ENCODE measurements at places on chromosomes 4 and X.

DNA sequence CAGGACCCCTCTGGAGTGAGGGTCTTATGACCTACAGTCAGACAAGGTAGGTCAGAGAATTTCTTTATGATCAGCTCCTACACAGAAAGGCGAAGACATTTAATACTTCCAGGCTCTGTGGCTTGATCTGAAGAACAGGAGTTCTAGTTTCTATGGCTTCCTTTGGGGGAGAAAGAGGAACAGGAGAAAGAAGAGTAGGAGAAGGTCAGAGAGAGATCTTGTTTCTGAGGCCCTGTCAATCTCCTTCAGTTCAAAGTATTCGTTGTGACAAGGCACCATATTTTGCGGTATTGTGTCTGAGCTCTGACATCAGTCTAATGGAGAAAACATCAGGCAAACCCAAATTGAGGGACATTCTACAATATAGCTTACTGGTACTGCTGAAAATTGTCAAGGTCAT is 16.7 kb downstream of the TMSB4X start:
- DNase-seq, result no peak

DNA sequence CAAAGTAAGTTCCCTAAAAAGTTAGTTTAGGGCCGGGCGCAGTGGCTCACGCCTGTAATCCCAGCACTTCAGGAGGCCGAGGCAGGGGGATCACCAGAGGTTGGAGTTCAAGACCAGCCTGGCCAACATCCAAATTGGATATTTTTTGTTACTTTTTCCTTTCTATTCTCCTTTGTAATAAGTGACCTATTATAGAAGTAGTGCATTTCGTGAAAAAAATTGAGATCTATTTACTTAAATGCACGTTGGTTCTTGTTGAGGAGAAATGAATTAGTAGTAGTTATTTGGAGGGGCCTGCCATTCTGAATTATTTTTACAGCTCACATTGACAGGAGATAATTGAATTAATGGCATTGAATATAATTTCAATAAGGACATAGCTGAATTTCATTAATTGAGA is 22.3 kb upstream of the NDUFC1 start:
- DNase-seq, result no peak

DNA sequence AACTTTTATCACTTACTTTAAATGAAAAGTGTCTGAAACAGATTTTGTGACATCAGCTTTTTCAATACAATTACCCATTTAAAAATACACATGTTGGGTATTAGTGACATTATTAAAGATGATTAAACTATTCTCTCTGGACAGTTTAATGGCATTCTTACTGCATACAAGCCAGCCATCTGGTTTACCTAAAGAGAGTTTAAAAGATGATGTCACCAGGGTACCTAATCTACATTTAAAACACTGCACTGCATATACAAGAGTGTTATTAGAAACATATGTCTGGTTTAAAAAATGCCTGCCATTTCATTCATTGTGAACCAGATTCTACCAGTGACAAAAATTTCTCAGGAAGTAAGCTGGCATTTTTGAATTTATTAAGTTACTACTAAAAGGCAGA is 919.1 kb downstream of the ADGRL3 start:
- DNase-seq, result no peak

DNA sequence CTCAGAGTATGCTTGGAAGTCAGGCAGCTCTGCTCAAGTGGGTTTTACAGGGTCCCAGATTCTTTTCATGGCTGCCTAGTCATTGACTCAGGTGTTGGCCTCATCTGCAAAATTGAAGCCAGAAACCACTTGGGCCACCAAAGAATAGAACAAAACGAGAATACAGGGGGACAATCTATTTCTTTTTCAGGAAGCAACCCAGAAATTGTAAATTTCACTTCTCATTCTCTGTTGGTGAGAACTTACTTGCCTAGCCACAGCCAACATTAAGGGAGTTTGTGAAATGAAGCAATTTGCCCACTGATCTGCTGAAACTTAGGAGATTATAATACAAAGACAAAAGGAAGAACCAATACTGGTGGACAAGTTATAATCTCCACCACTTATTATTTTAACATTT is 8.6 kb upstream of the TKTL2 start:
- no peak for DNase-seq

DNA sequence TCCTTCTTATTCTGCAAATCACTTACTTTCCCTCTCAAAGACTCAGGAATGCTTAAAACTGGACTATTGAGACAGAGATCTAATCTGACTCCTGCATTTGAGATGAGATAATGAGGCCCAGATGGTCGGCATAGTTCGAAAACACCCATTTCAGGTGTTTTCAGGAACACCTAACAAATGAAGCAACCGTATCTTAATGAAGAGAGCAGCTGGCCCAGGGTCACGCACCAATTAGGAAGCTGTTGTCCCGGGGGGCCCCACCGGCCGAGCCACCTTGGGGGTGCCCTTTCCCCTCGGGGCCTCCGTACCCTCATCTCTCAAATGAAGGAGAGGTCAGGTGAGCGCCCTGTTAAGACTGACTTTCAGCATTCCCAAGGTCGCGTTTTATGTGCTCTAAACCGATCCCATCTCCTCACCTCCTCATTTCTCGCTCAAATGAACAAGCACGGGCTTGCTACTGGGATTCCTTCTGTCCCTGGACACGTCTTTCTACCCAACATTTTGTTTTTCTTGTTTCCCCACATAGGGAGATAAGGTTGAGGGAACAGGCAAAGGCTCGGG is 824 bp downstream of the LRPAP1 start:
- no peak for DNase-seq

- DNase-seq, result no peak
Observed at GRCh38 chr4:143362349-143363046, 25.8 kb downstream of the GAB1 start.

GRCh38 chr4:16449406-16449805 is 223.1 kb upstream of the TAPT1 start:
- DNase-seq, result no peak

- DNase-seq, result no peak
Observed at GRCh38 chrX:8034058-8034457, 106.8 kb upstream of the PNPLA4 start.

DNA sequence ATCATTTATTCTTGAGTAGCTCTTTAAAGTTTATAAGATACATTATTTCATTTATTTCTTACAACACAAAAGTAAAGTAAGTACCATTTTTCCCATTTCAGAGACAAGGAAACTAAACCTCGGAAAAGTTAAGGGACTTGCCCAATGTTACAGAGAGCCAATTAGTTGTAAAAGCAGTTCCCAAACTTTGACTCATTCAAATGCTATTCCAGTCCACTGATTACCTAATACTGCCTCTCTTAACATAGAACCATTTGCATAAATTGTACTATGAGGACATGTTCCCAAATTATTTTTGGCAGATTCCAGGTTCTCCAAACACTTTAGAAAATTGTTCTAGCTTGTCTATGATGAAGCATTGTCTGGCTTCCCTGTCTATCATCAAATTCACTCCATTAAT is 45.6 kb upstream of the GRIA3 start:
- no peak for DNase-seq

DNA sequence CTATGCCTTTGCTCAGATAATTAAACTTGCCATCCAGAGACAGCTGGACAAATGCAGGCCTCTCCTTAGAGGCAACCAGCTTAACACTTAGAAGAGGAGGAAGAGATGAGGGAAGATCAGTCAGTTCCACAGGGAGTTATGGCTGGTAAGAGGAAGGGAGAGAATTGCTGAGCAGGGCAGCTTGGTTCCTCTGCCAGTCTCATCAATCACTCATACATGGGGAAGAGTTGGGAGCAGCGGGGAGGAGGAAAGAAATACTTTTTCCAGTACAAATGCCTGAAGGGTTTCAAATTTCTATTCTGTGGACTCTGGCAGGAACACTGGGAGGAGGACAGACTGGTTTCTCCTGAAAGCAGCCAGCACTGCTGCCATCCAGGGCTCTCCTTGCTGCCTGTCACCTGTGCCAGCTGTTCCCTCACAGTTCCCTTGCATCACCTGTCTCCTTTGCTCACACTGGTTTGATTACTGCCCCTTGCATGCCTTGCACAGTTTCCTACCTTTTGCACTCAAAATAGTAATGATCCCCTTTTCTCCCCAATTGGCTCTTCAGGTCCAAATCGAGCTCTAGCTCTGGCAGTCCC is 59.5 kb downstream of the PGRMC2 start:
- DNase-seq, result no peak

DNA sequence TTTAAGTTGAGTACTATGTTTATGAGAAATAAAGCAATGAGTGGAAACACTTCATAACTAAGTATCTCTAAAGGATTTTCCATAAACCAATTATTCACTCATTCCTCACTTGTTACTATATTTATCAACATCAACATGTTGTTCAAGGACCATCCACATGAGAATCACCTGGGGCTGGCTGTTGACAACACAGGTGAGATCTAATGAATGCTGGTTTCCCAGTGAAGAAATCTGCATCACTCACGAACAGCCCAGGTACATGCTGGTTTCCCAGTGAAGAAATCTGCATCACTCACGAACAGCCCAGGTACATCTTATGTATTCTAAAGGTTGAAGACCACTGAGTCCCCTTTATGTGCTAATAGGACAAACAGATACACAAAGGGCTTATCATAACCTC is 32.5 kb downstream of the TSPAN5 start:
- no peak for DNase-seq

DNA sequence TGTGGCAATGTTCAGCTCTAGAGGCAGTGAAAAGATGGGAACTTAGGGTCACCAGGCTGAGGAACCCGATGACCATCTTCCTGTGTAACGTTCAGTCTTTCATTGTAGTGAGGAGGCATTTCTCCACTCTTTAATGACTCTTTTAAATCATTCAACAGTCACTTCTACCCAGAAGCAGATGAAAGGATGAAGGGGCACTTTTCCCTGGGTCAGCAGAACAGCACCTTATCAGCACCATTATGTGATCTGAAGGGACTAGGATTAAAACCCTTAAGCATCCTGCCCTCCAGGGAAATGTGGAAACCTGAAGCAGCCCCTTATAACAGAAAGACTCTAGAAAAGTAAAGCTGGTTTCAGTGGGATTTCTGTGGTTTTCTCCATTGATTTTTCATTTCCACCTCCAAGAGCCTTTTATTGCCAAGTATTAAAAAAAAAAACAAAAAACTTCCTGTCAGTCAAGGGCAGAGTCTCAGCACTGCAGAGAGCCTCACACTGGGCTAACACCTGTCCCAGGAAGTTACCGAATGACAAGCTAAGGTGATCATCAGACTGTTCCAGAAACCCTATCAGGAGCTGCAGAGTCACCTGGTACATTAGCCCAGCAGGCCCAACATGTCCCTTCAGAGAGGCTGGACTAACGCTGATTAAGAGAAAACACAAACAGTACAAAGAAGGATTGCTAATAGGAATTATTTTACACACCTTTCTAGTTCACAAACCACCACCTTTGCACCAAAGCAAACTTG is 185.9 kb downstream of the SHROOM3 start:
- no peak for DNase-seq

- no peak for DNase-seq
Observed at GRCh38 chr4:173005912-173006633, 162.5 kb upstream of the GALNT7 start.

DNA sequence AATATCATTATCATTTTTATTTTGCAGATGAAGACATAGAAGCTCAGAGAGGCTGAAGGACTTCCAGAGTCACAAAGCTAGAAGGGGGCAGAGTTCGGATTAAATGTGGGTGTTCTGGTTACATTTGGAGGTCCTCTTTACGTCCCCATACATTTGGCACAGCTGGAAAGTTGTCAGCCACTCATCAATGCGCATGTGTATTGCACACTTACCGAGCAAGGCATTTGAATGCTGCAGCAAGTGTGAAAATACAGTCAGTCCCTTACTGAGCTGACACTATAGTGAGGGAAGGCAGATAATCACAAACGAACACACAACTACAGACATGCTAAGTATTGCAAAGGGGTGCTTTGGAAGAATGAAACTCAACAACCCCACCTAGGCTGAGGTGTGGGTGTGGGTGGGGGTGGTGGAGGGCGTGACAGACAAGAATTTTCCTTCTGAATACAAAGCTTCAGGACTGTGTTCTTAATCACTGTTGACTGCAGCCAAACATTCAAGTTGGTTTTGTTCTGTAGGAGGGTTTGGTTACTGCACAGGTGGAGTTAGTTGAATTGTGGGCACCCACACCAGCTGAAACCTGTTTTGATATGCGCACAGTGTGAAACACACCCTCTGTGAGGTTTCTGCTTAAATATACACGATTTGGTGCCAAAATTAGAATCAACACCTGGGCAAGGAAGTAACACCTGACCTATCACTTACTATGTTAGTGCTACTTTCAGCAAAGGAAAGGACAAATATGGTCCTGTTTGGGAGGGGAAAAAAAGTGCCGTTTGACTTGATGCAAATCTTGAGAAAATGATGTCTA is 72.4 kb downstream of the COQ2 start:
- peak; percentile 10 for DNase-seq

DNA sequence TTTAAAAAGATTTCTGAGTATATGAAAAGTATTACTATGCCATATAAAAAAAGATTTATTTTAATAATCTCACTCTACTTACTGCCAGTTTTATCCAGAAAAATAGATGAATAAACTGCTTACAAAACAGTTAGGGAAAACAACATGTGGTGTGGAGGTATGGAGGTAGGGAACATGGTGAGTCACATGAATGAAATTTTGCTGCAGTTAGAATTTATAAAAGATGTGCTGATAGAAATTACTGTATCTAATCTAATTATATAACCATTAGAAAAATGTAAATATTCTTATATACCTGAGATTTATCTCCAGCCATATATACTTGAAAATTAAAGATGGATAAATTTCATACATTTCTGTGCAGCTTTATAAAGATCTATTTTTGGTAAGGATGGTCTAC is 184.0 kb upstream of the ANK2 start:
- DNase-seq, result no peak

DNA sequence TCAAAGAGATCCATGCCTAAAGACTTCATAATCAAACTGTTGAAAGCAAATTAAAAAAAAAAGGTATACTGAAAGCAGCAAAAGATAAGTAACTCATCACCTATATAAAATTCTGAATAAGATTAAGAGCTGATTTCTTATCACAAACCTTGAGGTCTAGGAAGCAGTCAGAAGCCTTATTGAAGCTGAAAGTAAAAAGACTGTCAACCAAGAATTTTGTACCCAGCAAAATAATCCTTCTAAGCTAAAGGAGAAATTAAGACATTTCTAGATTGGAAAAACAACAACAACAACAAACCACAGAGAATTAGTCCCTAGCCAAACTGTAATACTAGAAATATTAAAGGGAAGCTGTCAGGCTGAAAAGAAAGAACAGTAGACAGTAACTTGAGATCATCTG is 622.9 kb downstream of the PCDH7 start:
- no peak for DNase-seq

DNA sequence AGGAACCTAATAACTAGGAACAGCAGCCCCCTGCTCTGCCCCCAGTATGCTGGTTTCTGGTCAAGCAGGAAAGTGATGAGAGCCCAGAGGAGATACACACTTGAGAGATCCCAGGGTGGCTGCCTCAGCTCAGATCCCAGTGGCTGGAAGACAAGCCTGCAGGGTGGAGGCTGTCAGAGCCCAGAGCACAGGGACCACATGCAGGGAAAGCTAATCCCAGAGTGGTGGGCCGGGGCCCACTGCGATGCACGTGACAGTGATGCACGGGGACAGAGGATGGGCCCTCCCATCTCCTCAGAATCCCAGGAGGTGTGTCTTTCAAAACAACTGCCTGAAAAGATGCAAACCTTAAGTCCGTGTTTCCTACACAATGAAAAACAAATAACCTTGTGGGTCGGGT is 29.1 kb upstream of the CRMP1 start:
- DNase-seq, result no peak

- no peak for DNase-seq
Observed at GRCh38 chr4:105978684-105979296, 83.5 kb downstream of the NPNT start.

GRCh38 chr4:140556372-140557085 is 12.2 kb downstream of the UCP1 start:
- no peak for DNase-seq
